ENCODE measurements at places on chromosomes 7 and 10. TPM values are rescaled to one million over a fixed set of nuclear protein-coding genes. Genes with fewer than 3 reads are reported as not detected.

DNA sequence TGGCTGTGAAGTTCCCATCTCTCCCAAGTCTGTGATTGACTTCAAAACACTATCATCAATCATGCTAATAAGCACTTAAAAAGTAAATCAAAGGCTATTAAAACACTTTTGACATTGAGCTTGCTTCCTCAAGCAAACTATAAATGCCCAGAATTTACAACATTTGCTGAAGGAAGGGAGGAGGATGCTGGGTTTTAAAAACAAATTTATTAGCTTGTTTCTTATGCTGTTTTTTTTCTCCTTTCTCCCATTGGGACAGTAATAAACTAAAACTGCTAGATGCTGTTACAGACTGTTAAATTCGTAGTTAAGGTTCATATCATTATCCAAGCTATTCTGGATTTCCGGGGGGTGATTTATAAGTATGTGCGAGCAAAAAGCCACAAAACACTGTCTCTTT lies 250.5 kb downstream of the SORCS1 start:
- DNase-seq, result no peak

DNA sequence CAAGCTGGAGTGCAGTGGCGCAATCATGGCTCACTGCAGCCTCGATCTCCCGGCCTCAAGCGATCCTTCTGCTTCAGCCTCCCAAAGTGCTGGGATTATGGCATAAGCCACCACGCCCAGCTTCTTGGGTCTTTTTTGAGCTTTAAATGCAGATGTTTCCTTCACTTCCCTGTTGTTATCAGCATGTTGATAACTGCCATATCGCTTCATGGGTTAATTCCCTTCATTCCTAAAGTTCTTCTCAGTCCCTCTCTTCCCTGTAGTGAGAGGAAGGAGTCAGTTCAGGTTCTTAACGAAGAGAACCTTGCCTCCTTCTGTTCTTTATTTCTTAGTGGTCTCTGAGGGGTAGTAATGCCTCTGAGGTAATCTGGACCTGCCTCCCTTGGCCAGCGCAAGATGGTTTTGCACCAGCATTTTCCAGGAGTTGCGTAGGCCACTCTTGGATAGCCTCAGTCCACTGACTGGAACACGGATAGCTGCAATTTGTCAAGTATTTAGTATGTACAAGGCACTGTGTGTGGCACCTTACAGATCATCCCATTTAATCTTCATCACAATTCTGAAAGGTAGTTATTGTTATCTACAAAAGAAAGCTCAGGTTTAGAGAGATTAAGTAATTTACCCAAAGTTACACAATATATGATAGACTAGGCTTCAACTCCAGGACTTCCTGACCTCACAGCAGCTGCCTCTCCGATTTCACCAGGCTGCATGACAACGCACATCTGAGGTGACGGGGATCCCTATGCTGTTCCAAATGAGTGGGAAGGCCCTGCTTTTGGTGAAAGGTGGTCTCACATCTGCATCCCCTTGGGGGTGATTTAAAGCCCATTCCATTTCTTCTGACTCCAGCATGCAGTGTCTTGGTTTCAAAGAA lies 60.5 kb downstream of the GATA3 start:
- no peak for DNase-seq

GRCh38 chr7:110177463-110177862 lies 913.5 kb upstream of the LRRN3 start:
- no peak for DNase-seq

The NYAP1 gene
- 1.2 TPM for total RNA-seq

The CC2D2B gene
- 2.9 TPM for total RNA-seq

DNA sequence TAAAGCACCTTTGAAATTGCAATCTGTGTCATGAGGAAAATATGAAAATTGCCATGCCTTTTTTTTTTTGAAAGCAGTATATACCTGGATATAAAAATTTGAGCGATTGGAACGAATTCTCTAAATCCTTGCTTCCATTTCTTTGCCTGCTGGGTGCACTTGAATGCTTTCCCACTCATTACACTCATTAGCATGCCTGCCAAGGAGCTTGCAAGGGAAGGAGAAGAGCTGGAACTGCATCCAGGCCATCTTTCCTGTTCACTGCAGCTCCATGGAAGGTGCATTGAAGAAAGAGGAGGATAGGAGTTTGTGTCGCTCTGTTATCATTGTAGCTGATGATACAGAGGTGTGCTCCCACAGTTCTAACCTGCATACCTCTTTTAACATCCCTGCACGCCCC lies 102.4 kb upstream of the GJD4 start:
- no peak for DNase-seq

GRCh38 chr7:50728184-50728583 lies 54.5 kb downstream of the GRB10 start:
- no peak for DNase-seq

DNA sequence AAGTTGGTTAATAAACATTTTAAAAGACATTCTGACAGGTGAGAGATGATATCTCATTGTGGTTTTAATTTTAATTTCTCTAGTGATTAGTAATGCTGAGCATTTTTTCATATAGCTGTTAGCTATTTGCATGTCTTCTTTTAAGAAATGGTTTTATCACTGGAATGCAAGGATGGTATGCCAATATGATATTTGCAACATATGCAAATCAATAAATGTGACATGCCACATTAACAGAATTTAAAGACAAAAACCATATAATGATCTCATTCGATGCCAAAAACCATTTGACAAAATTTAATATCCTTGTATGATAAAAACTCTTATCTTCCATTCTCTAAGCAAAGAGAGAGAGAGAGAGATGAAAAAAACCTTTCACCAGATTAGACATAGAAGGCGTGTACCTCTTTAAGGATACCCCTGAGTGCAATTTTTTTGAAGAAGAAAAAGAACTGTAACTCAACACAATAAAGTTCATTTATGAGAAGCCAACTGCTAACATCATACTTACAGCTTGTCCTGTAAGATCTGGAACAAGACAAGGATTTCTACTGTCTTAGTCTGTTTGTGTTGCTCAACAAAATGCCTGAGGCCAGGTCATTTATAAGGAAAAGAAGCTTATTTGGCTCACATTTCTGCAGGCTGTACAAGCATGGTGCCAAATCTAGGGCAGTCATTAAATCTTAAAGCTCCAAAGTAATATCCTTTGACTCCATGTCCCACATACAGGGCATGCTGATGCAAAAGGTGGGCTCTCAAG lies 39.7 kb upstream of the ZMYND11 start:
- no peak for DNase-seq

The KLF14 gene
- total RNA-seq, result not detected

DNA sequence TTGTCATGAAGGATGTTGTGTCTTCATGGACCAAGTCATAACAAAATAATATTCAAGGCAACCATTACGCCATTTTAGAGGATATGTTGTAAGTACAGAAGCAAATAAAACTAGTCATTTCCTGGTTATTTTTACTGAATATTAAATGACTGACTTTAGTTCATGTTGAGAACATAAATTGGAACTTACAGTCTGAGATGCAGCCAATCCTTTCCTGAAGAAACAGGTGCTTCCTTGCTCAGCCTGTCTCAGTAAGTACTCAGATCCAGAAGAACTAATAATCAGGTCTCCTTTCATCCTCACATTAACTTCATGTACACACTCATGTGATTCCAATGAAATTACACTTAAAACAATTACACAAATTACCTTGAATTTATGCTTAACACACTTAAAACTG lies 12.3 kb downstream of the SEMA3A start:
- DNase-seq, result no peak

GRCh38 chr10:71727105-71727737 lies 7.6 kb upstream of the C10orf105 start:
- no peak for DNase-seq

The SYNPO2L gene
- 0.49 TPM for total RNA-seq

DNA sequence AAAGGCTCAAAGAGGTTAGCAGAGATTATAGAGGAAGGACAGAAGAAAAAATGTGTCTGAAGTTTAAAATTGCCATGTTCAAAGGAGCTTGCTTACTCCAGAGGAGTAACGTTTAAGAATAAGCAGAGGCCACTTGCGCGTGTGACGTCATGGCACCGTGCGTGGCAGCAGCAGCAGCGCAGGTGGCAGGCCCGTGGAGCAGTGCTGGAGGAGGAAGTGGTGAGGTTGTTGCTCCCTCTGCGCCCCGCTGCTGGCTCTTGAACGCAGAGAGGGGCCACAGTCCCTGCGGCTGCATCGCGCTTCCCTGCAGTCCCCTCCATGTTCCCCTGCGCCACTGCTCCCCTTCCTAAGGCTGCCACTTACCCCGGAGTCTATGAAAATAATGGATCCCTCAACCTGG lies 37.5 kb downstream of the GDI2 start:
- DNase-seq, result peak; percentile 31

- no peak for DNase-seq
Observed at GRCh38 chr10:93468461-93469213, 13.5 kb downstream of the MYOF start.

The MBL2 gene
- 0.12 TPM for total RNA-seq

The FGL2 gene
- 42.3 TPM for total RNA-seq

Data from mucosa of gallbladder (tissue), 1 donor.